ENCODE measurements at places on chromosomes 4 and X.

GRCh38 chrX:142891046-142891445, 134.7 kb upstream of the SPANXN4 start:
- no peak for DNase-seq

- DNase-seq, result no peak
Observed at GRCh38 chr4:37803348-37803973, 23.0 kb upstream of the PGM2 start.

GRCh38 chr4:43842594-43842993, 606.0 kb downstream of the KCTD8 start:
- no peak for DNase-seq

GRCh38 chrX:43269201-43269600, 386.9 kb upstream of the MAOA start:
- DNase-seq, result no peak

GRCh38 chrX:69158166-69158980, 6.9 kb downstream of the PJA1 start:
- DNase-seq, result peak; percentile 78

- DNase-seq, result no peak
Observed at GRCh38 chr4:149523039-149523438, 292.6 kb downstream of the IQCM start.

DNA sequence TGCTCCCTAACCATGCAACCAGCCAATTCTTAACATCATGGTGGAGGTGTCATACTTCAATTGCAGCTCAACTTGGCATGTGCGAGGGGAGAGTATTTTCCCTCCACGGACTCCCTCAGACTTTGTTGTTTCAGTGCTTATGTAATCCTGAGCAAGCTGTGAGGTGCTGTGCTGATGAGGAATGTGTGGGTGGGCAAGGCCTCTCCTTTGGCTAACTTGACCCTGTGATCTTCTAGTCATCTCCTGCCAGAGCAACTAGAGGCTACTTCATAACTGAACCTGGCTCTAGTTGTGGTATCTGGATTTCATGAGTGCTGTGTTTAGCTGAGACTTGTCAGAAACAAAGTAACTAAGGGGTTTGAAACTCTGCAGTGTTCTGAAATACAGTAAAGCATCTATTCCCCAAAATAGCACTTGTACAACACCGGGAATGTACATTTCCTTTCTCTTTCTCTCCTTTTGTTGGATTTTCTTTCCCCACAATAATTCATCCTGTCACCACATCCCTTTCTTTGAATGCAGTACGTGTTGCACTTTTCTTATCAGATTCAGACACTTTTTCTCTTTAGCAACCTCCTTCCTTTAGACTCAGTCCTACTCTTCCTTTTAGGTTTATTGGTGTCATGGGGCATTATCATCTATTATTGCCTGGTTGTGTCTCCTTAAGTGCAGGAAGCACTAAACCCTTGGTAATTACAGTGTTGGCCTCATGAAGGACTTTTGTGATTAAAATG, 415.2 kb upstream of the NR3C2 start:
- DNase-seq, result no peak

- no peak for DNase-seq
Observed at GRCh38 chrX:45497290-45497689, 296.6 kb upstream of the DIPK2B start.

DNA sequence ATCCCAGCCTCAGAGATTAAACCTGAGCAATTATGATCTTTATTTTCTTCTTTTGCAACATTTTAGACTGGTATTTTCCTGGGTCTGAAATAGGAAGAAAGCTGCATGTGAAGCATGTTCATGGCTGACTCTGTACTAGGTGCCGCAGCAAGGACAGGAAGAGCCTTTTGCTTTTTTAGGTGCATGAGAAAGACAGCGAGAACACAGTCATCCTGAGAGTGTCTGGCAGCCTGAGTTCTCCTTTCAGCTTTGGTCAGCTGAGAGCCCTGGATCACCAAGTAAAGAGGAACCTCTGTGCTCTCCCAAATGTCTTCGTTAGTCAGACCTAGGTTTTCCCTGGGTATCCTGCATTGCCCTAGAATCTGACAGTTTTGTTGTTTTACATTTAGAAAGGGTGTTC, 29.8 kb downstream of the FAM149A start:
- DNase-seq, result no peak

GRCh38 chrX:13778916-13779315, 38.0 kb downstream of the GPM6B start:
- no peak for DNase-seq

DNA sequence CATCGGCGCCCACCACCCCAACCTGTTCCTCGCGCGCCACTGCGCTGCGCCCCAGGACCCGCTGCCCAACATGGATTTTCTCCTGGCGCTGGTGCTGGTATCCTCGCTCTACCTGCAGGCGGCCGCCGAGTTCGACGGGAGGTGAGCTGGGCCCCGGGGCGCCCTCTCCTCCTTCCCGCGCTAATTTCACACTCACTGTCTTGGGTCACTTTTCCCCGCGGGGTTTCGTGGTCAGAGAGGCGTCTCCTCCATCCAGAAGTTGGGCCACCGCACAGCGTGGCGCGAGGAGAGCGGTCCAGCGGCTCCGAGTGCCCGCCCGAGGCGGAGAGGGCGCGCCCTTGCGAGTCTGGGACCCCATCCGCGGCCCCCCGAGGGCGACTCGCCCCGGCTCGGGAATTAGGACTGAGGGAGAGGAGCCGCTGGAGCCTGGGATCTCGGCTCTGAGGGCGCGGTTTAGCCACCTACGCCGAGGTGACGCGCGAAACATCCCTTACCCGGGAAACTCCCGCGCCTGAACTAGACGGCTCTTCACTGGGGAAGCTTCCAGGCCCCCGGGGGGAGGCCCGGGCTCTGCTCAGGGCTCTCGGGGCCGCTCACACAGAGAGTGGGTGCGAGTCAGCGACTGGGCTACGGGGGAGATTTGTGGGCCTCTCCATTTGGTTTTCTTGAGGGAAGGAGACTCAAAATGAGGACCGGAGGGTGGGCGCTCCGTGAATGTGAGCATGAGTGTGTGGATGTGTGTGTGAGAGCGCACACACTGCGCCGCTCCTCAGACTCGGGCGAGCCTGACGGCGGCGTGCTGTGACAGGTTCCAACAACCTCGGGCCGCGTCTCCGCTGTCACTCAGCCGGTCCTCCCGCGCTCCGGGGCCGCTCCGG, 551 bp downstream of the NPNT start:
- peak; percentile 46 for DNase-seq

GRCh38 chr4:74317616-74318246, 9.5 kb downstream of the EPGN start:
- no peak for DNase-seq

DNA sequence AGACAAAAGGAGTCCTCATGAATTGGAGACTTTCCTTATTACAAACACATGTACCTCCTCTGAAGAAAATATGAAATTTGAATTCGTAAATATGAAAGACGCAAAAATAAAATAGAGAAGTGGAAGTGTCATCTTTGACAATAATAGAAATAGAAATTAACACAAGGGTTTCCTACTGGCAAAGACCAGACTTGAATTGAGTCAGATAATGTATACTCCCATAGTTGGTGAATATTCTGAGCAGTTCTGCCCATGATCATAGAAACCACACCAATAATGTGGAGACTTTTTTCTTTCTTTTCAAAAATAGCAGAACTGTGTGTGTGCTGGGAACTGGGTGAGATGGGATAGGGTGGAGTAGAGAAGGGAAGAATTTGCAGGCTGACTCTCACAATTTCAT, 277.7 kb upstream of the TET2 start:
- no peak for DNase-seq

DNA sequence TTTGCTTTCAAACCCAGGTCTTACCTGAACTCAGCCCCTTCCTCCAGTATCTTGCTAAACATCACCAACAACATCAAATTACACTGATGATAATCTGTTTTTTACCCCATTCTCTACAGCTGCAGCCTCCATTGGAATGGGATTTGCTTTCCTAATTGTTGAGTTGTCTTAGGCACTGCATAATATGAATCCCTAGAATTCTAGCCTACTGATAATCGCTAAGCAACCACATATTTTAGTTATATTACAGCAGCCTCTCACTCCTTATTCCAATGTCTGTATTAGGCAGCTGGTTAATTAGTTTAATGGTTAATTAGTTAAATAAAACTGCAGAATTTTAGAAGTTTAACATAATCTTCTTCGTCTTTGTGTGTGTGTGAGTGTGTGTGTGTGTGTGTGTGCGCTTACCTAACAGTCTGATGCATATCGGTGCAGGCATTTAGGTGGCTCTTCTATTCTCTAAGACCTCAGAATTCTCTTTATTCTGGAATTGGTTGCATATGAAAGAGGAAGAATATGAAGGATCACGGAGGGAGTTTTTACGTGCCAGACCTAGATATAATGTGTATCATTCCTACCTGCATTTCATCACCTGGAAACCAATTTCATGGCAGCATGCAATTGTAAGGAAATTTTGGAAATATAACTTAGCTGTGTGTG, 5.3 kb upstream of the COMMD8 start:
- no peak for DNase-seq

DNA sequence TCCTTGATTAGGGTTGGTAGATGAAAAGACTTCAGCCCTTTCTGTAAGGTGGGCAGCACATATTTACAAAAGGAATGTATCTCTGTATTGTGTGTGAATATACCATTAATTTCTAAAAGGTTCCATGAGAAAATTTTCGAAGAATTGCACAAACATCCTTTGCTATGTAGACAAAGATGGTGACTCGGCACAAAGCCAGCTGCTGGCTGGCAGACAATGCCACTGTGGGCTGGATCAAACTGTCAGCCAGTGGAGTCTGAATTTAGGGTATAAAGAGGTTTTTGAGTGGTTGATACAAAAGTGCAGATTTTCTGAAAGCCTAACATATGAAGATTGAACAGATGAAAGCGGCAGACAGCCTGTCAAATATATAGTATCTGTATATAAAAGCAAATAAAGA, 5.6 kb upstream of the TXK start:
- no peak for DNase-seq

- no peak for DNase-seq
Observed at GRCh38 chrX:3711331-3711917, 2.0 kb downstream of the PRKX start.

- no peak for DNase-seq
Observed at GRCh38 chr4:66091786-66092185, 421.5 kb upstream of the EPHA5 start.

- no peak for DNase-seq
Observed at GRCh38 chrX:136778916-136779315, 1.8 kb downstream of the ARHGEF6 start.

DNA sequence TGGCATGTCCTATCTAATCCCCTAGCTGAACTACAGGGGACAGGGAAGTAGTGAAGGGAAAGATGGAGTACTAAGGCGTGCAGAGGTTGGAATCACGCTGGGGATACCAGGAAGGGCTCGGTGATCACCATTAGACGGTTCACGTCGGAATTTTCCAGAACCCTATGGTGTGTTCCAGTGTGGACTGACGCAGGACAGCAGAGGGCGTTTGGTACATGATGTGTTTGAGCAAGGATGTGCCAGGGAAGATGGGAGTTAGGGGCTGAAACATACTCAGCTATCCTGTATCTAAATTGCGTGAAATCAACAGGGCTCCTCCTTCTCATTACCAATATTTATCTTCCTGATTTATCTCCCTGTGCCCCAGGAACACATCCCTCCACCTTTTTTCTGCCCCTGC, 33.7 kb downstream of the PRPS2 start:
- DNase-seq, result no peak

GRCh38 chr4:174626342-174627008, 104.2 kb upstream of the HPGD start:
- no peak for DNase-seq
